ENCODE measurements at places on chromosomes 12 and 14. TPM values are rescaled to one million over a fixed set of nuclear protein-coding genes. Genes with fewer than 3 reads are reported as not detected.

The TAS2R9 gene
- not detected for total RNA-seq

The KRT71 gene
- total RNA-seq: not detected

The MANSC4 gene
- total RNA-seq: not detected

The NCKAP5L gene
- total RNA-seq: 4.9 TPM

The KRT82 gene
- not detected for total RNA-seq

The ARHGAP9 gene
- not detected for total RNA-seq

DNA sequence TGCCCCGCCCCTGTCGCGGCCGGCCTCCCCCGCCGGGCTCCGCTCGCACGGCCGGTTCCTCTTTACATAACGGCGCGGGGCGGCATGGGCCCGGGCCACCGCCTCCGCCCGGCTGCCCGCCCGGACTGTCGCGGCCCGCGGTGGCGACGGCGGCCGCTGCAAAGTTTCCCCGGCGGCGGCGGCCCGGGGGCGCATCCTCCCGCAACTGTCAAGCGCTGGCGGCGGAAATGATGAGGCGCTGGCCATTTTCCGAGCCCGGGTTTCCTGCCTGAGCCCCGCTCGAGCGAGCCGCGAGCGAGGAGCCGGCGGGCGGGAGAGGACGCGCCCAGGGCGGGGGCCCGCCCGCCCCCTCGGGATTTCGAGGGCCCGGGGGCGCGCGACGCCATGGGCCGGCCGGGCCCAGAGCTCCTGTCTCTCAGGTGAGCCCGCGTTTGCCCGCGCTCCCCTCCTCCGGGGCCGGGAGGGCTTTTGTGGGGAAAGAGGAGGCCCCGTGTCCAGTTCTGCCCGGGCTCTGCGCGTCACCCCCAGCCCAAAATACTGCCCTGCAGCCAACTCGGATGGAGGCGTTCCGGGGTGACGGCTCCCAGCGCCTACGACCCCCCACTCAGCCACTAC lies at the start of gene SH2B3:
TSS of gene SH2B3 (plus strand) at position 65 of the 615 bp plus-strand sequence. CDS start 12,223 bp downstream, outside the sequence.
- no peak for DNase-seq

DNA sequence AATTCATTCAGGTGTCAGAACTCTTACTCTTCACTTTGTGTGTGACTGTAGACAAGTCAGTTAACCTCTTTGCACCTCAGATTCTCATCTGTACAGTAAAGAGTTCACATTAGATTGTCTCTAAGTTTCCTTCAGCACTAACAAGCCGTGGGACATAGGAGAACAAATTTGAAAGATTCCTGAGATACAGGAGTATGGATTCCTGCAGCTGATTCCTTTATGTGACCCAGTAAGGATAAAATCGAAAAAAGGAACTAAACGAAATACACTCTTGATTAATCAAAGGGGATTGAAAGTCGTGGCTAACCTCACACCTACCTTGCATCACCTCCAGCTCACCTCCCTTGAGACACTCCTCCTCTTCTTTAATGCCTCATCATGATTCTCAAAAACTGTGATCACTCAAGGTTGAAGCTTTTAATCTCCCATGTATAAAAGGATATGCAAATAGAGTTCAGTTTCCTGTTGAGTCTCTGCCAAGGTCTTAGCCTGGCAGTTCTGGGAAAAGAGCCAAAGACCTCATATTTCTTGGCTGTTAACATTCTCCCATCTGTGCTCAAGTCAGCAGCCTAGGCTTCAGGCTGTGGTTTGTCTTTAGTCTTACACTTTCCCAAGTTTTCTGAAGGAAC lies 156.6 kb downstream of the DAD1 start:
- peak; percentile 93 for DNase-seq

DNA sequence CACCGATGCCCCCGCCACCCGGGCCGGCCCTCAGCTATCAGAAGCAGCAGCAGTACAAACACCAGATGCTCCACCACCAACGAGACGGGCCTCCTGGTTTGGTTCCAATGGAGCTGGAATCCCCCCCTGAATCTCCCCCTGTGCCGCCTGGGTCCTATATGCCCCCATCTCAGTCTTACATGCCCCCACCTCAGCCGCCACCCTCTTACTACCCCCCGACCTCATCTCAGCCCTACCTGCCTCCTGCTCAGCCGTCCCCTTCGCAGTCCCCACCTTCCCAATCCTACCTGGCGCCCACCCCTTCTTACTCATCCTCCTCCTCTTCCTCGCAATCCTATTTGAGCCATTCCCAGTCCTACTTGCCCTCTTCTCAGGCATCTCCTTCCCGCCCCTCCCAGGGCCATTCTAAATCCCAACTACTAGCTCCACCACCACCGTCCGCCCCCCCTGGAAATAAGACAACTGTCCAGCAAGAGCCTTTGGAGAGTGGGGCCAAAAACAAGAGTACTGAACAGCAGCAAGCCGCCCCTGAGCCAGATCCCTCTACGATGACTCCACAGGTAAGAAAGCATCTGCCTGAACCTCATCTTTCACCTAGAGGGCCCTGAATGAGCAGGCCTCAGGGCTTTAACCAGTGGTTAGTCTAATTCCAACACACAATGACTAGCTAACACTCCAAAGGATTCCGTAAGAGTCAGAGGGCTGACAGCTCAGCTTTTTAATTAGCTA lies 851 bp downstream of the YLPM1 start:
- no peak for DNase-seq

GRCh38 chr12:49612210-49612609 lies 6.8 kb upstream of the FAM186B start:
- no peak for DNase-seq

DNA sequence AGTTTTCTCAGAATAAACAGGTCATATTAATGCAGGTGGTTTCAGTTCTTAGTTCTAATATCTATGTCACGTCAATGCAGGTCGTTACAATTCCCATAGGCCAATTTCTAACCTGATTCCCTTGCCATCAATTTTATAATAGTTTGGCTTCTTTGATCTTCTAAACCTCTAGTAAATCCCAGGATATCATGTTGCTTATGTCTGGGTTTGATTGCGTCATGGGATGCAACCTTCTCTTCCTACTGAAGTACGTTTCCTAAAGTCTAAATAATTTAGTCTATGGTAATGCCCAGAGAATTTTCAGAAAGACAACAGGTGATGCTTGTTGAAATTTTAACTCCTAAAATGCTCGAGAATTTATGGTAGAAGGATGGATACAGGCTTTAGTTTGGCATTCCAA lies 19.2 kb downstream of the TAS2R7 start:
- DNase-seq: no peak

DNA sequence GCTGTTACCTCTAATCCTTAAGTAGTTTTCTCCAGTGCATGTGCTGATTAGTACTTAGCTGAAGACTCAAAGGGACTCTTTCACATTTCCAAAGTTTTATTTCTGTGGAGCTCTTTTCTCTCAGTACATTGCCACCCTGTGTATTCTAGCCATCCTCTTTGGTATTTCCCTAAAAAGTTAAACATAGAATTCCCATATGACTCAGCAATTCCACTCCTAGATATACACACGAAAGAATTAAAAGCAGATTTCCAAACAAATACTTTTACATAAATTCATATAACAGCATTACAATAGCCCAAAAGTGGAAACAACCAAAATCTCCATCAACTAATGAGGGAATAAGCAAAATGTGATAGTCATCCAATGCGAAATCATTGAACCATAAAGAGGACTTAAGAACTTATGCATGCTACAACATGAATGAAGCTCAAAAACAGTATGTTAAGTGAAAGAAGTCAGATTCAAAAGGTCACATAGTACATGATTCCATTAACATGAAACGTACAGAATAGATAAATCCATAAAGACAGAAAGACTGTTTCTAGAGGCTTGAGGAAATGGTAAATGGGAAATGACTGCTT lies 9.0 kb upstream of the NOVA1 start:
- no peak for DNase-seq

DNA sequence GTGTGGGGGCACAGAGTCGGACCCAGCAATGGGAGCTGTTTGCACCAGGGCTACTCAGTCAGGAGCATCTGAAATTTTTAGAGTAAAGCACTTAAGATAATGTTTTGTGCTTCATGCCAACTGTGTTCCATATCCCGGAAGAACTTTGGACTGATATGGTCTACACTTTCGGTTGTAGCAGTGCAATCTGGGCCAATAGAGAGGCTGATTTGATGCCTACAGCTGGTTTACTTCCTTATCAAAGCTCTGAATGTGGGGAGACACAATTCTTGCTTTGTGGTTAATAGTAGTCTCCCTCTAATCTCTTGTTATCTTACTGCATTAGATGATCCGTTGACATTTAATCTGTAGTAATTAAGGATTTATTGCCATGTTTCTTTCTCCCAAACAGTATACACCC lies 7.8 kb upstream of the VDR start:
- DNase-seq: no peak

- no peak for DNase-seq
Observed at GRCh38 chr12:44446181-44446580, 429.9 kb downstream of the NELL2 start.

- no peak for DNase-seq
Observed at GRCh38 chr12:54159140-54159539, 29.6 kb downstream of the SMUG1 start.

GRCh38 chr14:51269634-51270033 lies 29.6 kb downstream of the TMX1 start:
- no peak for DNase-seq

Measured in H4 (cell line).